ENCODE measurements at places on chromosomes 6 and 20.

DNA sequence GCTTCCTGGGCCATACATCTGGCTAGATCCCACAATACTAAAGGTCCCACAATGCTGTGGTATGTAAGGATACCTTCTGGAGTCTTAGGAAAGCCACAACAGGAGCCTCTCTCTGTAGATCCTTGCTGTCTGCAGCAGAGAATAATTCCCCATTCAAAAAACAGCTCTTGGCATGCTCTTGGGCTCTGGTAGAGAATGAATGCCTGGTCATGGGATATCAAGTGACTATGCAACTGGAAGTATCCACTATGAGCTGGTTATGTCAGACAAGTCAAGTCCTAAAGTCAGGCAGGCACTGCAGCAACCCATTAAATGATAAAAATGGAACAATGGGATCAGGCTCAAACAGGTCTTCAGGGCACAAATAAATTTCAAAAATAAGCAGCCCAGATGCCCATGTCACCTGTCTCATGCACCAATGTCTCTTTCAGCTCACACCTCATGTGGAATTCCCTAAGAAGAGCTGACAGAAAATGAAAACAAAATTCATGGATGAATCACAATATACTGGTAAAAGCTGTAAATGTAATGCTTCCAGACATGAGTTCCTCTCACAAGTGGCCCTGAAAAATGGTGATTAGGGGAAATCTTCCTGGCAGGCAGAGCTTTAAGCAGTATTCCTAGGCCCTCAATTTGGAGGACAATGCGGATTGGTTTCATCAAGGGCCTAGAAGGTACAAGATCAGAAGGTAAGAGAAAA lies 4.3 kb downstream of the AK9 start:
- DNase-seq, result no peak

DNA sequence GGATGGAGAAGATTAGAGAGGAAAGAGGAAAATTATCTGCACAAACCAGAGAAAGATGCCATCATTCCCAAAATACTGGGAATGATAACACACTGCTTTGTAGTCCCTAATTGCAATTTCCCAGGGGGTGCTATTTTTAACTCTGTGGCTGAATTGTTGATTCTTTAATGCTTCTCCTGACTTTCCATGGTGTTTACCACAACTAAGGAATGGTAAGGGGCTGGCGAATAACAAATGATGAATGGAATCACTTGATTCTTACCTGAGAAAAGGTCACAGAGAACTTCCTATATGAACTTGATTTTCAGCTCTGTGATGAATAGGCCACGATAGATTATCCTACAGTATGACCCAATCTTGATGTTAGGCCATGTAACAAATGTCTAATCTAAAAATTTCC lies 22.0 kb upstream of the IGF2R start:
- DNase-seq, result no peak

GRCh38 chr6:37847704-37848103 lies 28.2 kb downstream of the ZFAND3 start:
- DNase-seq, result no peak

- DNase-seq, result no peak
Measured at GRCh38 chr6:150881911-150882481, 16.5 kb downstream of the MTHFD1L start.

DNA sequence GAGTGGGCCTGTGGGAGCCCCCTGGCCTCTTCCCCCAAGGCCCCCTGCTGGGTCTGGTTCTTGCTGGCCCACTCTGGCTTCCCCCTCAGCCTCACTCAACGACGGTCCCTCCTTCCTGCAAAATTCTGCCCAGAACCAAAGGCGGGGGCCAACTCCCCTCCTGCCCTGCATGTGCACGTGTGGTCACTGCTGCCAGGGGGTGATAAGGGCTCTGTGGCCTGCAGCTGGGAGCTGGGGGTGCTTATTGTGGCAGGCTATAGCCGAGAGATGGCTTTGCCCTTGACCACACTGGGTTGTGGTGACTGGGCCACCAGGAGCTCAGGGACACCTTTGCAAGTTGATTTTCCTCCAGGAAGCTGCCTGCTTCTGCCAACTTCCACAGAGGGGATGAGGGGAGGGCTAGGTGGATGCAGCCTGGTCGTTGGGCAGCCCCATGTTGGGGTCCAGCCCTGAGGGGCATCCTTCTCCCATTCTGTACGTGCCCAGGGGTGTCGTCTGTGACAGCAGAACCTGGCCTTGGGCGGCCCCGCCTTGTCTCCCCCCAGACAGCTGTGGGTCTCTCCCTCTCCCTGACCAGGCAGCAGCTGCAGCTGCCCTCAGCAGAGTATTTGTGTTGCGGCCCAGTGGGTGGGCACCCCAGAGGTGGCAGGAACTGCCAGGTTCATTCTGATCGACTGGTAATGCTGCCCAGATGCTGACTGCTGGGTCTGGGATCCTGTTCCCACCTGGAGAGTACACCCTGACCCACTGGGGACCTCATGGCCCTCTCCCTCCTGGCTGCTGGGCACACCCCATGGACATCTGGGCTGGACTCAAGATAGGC lies 5.6 kb downstream of the TCEA2 start:
- DNase-seq, result no peak

- DNase-seq, result no peak
Measured at GRCh38 chr20:58759947-58760346, 67.3 kb downstream of the NPEPL1 start.

DNA sequence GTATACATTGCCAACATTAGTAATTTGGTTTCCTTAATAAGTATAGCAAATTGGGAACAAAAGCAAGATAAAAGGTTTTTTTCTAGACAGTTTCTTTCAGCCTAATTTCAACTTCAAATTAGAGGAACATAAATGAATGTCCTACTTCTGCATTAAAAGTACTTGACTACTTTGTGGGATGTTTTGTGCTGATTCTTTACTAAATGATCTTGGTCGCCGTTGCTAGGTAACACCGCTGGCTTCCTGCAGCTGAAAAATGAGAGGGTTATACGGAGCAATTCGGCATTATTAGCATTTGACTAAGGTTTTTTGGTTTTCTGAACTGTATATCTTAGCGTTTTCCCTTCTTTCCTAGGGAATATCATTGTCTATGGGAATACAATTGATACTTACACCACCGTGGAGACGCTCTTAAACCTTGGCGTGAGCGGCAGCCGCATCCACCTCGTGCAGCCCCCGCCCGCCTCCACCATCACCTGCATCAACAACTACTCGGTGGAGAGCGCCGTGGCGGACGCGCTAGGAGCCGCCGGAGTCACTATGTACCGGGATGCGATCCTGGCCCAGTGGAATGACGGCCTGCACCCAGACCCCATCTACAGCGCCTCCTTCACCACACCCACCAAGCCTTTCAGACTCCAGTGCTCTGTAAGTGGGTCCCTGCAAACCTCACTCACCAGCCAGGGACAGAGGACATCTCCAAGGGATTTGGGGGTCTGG lies 90.9 kb upstream of the INSM1 start:
- DNase-seq, result no peak

- no peak for DNase-seq
Measured at GRCh38 chr6:146408583-146408982, 135.1 kb upstream of the RAB32 start.

- DNase-seq, result no peak
Measured at GRCh38 chr20:24102290-24102689, 113.7 kb upstream of the GGTLC1 start.

GRCh38 chr20:14761903-14762302 lies 424.5 kb upstream of the FLRT3 start:
- no peak for DNase-seq

GRCh38 chr20:36613974-36614373 lies 8.4 kb downstream of the RAB5IF start:
- no peak for DNase-seq

Measured in substantia nigra (tissue), 51 donors.